Germinal center (tissue), 1 donor: ENCODE measurements at places on chromosomes 6 and 20.

- DNase-seq, result no peak
These were observed 190.3 kb downstream of the UTRN start for GRCh38 chr6:144475411-144475810.

DNA sequence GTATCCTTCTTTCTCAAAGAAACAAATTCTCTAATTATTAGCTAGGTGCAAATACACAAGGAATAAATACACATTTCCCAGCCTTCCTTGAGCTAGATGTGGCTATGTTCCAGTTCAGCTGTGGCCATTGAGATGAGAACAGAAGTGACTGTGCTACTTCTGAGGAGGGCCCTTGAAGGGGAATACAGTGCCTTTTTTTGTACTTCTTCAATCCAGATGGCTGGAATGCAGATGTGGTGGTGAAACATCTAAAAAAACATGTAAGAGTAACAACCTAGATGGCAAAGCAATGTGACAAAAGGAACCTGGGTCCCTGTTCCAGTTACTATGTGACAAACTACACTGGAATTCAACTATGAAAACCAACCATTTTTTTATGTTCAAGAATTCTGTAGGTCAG is 115.4 kb upstream of the DST start:
- DNase-seq, result no peak

DNA sequence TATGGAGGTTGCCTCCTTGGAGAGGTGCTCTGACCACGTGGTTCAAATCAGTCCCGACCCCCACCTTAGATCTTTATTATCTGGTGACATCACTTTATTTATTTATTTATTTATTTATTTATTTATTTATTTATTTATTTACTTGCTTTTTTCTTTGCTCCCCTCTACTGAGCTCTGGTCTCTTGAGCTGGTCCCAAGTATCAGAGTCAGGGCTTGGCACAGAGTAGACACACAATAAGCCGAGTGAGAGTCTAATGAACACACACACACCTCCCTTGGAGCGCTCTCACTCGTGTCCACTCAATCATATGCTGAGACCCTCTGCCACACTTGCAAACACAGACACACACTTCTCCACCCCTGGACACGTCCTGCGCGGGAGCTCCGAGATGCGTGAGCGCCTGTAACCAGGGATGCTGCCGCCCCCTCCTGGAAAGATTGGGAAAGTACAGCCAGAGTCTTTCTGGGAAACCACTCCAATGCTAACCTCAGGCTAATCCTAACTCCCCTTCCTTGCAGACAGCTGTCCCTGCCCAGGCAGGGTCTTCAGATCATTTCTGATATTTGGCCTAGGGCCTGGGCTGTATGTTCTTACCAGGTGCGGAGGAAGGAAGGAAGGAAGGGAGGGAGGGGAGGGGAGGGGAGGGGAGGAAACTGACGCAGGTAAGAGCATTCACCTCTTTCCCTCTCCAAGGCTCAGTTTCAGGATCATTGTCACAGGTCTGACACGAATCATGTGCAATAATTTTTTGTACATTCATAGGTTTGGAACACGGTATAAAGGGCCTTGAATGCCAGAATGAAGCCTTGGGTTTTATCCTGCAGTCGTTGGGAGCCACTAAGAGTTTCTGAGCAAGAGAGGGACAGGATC is 70.9 kb downstream of the STK35 start:
- DNase-seq, result peak; percentile 72

DNA sequence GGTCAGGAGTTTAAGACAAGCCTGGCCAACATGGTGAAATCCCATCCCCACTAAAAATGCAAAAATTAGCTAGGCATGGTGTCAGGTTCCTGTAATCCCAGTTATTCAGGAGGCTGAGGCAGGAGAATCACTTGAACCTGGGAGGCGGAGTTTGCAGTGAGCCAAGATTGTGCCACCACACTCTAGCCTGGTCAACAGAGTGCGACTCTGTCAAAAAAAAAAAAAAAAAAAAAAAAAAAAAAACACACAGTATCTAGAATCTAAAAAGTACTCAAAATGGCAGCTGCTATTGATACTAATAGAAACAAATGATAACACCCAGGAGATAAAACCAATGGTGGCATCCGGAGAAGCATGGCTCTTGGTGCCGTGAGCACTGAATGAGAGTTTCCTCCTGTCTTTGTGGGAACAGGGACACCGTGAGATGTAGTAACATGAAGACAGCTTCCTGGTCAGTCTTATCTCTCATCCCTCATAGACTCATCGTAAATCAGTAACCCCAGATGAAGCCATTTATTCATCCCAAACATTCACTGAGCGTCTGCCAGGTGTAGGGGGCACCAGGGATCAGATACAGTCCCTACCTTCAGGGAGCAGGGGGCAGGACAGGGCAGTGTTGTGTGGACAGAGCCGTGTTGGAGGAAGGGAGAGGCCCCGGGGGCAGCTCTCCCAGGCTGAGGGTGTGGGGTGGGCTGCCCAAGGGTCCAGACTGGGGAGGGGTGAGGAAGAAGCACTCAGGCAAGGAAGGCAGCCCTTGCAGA is 66.1 kb downstream of the SYNJ2 start:
- DNase-seq, result no peak

GRCh38 chr6:32895006-32895345 is 41.0 kb downstream of the PSMB9 start:
- DNase-seq, result no peak

- DNase-seq, result no peak
These were observed 200.9 kb downstream of the SASH1 start for GRCh38 chr6:148543540-148543939.

GRCh38 chr20:15582146-15582760 is 991.0 kb downstream of the KIF16B start:
- DNase-seq, result no peak

DNA sequence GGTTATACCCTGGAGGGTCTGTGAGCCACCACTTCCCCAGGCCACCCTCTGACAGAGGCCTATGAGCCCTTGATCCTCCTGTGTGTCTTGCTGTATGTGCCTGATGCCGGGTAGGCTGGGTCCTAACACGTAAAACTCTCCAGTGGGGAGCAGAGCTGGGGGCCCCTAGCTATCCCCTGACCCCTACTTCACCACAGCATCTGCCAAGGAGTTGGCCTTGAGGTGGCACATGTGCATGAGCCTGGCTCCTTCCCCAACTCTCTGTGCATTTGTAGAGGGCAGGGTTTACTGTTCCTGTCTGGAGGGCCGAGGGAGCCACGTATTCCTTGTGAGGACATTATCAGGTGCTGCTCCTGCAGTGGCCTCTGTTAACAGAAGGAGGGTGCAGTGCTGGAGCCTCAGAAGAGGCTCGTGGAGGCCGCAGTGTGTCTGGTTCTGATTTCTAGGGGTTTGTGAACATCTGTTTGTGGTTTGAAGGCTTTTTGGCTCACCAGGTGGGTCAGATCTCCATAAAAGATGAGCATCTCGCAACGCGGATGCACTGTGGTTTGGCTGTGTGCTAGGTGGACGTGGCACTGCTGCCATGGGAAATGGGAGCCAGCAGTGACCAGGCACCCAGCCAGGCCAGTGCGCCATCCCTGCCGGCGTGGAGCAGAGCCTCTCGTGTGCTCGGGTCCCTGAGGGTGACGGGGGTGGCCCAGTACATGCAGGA is 152.1 kb downstream of the DTNBP1 start:
- no peak for DNase-seq

DNA sequence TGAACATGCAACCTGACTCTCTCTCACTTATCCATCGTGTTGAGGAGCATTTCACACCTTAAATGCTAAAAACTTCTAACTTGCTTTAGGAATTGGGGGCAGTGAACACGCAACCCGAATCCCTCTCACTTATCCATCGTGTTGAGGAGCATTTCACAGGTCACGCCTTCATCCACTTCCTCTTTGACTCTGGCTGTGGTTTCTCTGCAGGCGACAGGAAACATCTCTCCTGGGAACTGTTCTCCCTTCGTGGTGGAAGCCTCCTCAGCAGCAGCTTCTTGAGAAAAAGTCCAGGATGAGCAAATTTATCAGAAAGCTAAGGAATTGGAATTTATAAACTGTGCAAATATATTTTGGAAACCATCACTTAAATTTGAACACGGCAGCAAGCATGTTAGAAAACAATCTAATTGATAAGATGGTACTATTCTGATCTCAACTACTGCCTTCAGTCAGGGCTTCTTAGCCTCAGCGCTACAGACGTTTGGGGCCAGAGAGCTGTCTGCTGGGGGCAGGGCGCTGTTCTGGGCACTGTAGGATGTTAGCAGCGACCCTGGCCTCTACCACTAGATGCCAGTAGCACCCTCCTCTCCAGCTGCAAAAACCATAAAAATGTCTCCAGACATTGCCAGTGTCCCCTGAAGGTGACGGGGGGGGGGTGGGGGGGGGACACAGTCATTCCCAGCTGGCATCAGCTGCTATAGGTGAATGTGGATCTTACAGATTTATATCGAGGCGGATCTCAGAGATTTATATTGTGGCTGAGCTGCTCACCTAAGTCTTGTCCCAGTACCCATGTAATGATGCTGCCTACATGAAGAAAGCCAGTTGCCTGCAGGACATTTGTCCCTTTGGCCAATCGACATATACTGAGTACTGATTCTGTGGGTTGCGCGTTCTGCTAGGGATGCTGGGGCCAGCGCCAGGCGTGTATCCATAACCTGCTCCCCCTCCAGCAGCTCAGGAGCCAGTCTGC is 26.2 kb downstream of the CTCFL start:
- no peak for DNase-seq

GRCh38 chr20:57047281-57048026 is 219.0 kb downstream of the BMP7 start:
- DNase-seq, result no peak

DNA sequence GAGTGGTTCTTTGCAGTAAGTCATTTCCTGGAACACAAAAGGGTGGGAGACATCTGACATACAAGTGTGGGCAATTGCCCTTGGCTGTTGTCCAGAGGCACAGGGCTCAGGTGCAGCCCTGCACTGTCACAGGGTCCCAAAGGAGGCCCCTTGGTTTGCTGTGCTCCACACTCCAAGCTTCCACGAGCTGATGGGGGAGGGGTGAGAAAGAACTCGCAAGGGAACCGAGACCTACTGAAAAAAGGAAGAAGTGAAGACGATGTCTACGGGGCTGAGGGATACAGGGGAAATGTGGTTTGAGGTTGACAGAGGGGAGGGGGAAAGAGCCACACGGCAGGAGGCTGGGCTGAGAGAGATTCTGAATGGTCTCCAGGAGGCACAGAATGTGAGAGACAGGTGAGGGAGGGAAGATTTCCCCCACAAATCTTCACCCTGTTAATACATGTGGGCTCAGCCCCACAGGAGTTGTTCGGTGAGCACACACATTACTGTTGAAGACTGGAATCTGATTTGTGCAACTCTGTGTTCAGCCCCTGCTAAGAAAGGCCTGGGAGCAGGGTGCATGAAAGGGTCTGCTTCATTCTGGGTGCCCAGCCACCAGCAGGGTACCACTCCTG is 123.4 kb downstream of the LY86 start:
- DNase-seq, result peak; percentile 32

GRCh38 chr6:85390105-85390728 is 59.7 kb upstream of the NT5E start:
- no peak for DNase-seq

GRCh38 chr20:19456595-19457395 is 244.4 kb downstream of the SLC24A3 start:
- no peak for DNase-seq

DNA sequence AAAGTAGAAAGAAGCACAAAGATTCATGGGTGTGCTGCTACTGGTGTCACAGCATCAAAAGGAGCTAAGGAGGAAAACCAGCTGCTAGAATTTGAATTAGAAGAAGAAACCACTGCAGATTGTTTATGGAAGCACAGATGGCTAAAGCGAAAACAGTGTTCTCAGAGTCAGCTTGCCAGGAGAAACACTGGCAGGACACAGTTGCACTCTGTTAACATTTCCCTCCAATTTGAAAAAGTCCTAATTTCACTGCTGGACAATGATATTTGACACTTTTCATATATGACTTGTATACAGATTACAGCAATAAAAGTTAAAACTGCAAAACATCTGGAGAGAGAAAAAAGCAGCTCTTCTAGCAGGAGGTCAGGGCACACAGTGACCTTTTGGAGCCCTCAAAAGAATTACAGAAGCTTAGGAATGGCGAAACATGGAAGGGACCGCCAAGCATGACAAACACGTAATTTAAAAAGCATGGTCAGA is 314.5 kb downstream of the COL12A1 start:
- no peak for DNase-seq

- no peak for DNase-seq
These were observed 56.6 kb upstream of the CITED2 start for GRCh38 chr6:139430899-139431601.

- no peak for DNase-seq
These were observed 28.4 kb downstream of the GPLD1 start for GRCh38 chr6:24460966-24461365.

- peak; percentile 2 for DNase-seq
These were observed 530 bp downstream of the GOPC start for GRCh38 chr6:117601811-117602150.

GRCh38 chr20:37574199-37574890 is 46.7 kb upstream of the BLCAP start:
- DNase-seq, result no peak

GRCh38 chr20:19407196-19407595 is 194.8 kb downstream of the SLC24A3 start:
- DNase-seq, result no peak

DNA sequence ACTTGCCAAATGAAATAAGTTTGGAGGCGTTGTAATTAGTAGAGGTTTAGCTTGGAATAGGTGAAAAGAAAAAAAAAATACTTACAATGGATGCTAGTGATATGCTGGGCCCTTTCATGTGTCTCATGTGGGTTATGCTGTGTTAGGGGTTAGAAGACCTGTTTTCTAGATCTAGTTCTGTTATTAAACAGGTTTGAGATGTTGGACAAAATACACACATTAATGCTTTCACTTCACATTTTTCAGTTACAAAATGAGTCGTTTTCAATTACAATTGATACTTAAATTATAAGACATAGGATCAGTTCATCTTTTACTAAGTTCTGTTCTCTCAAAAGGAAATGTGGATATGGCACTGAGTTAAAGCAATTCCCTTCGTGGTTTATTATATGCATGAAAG is 509.8 kb downstream of the EPM2A start:
- no peak for DNase-seq

DNA sequence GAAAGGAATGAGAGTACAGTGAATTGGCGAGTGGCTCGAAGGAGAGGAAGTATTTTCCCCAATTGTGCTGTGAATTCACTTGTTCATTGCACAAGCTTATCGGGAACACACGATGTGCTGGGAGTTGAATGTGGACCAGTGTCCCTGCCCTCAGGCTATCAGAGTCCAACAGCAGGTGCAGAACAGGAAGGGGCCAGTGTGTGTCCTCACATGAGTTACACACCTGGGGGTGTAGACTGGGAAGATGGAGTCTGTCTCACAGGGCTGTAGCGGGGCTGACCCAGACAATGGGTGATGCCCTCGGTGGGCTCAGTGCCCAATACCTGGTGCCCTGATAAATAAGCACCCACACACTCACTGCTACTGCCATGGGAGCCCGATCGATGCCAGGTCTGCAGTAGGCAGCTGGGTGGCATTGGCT is 14.4 kb downstream of the DUSP22 start:
- DNase-seq, result no peak
